ENCODE measurements at places on chromosomes 6 and 20. TPM values are rescaled to one million over a fixed set of nuclear protein-coding genes. Genes with fewer than 3 reads are reported as not detected.

DNA sequence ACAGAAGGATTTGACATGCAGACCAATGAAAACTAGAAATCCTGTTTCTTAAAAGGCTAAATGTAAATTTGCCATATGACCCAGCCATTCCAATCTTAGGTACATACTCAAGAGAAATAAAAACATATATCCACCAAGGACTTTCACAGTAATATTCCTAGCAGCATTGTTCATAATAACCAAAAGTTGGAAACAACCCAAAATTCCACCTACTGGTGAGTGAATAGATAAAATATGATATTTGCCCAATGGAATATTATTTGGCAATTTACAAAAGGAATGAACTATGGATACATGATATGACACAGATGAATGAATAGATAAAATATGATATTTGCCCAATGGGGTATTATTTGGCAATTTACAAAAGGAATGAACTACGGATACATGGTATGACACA, 22.7 kb downstream of the MTCL3 start:
- DNase-seq, result no peak

- DNase-seq, result no peak
Observed at GRCh38 chr6:160259598-160259997, 977 bp upstream of the SLC22A2 start.

DNA sequence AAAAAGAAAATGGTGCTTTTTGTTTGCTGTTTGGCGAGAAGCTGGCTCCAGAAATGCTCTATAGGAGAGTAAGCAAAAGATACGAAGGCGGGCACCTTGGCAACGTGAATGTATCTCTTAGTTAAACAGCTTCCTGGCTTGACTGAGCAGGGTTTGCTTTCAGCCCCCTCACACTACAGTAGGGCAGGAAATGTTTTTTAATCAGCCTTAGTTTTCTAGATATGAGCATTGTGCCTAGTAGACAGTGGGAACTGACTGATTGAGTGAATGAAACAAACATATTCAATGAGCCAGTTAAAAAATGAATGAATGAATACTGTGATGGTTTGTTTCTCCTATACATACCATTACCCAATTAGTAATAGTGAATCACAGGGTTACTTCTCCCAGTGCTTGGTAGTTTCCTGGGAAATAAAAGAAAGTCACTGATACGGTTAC, 19.9 kb downstream of the CAP2 start:
- DNase-seq, result no peak

DNA sequence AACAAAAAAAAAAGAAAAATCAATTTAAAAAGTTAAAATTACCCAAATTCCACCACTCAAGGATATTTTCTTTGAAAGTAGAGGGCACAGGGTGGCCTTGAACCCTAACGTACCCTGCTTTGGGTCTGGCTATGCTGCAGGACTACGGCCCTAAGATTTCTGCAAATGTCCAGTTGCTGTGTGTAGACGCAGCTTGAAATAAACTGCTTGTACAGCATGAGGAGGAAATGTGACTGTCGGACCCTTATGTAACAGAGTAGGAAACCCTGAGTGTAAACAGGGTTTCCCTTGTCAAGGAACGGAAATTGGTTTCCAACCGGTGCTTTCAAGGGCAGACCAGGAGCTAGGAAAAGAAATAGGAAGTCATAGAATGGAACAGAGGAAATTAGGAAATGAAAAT, 60.7 kb upstream of the SHLD1 start:
- no peak for DNase-seq

DNA sequence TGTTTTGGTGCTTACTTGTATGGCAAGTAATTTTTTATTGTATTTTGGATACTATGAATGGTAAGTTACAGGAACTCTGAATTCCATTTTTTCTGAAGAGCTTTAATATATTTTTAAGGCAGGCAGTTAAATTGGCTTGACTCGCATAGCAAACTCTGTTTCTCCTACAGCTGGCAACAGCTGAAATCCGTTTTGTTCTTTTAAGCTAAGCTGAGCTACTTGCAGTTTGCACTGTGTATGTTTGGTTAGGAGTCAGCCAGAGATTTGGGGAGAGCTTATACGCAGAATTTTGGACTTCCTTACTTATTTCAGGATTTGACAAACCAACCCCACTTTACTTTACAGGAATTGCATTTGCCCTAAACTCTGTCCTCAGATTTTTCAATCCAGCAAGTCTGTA, 179.1 kb downstream of the COL19A1 start:
- no peak for DNase-seq

- no peak for DNase-seq
Observed at GRCh38 chr6:82906489-82906888, 159.2 kb downstream of the UBE3D start.

Gene ARHGAP18
- total RNA-seq, result 20.1 TPM

DNA sequence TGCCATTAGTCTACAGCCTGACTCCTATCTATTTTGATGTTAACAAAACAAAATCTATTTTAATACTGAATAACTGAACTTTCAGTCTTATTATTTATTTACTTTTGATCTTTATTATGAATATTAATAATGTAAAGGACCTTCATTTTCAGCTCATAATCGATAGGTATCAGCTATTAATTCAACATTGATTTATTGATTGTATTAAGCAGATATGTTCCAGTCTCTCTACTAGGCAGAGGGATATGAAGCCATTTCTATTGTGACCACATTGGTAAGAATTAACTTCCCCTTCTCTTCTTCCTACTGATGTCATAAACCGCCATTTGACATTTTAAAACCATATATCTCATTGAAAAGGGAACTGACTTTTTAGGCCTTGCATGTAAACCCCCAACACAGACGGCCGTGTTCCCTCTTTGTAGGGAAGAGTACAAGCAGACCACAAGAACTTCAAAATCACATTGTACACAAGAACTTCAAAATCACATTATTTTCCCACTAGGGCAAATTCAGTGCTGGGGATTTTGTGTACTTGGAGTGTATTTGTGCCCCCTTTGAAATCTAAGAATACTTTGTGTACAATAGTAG, 69.5 kb upstream of the FABP7 start:
- DNase-seq, result no peak

Data from mucosa of descending colon (tissue), 3 donors.